NCI-H1105 (cell line): ENCODE measurements at places on chromosomes 7 and 10.

DNA sequence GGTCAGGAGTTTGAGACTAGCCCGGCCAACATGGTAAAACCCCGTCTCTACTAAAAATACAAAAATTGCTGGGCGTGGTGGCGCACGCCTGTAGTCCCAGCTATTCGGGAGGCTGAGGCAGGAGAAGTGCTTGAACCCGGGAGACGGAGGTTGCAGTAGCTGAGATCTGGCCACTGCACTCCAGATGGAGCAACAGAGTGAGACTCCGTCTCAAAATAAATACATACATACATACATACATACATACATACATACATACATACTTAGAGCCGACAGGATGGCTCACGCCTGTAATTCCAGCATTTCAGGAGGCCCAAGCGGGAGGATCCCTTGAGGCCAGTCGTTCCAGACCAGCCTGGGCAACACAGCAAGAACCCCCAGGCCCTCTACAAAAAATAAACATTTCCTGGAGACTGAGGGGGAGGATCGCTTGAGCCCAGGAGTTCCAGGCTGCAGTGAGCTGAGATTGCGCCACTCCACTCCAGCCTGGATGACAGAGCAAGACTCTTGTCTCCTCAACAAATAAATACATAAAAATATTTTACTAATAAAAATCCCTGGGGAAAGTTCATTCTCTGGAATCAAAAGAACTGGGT lies 90.9 kb upstream of the TNRC18 start:
- DNase-seq: no peak

DNA sequence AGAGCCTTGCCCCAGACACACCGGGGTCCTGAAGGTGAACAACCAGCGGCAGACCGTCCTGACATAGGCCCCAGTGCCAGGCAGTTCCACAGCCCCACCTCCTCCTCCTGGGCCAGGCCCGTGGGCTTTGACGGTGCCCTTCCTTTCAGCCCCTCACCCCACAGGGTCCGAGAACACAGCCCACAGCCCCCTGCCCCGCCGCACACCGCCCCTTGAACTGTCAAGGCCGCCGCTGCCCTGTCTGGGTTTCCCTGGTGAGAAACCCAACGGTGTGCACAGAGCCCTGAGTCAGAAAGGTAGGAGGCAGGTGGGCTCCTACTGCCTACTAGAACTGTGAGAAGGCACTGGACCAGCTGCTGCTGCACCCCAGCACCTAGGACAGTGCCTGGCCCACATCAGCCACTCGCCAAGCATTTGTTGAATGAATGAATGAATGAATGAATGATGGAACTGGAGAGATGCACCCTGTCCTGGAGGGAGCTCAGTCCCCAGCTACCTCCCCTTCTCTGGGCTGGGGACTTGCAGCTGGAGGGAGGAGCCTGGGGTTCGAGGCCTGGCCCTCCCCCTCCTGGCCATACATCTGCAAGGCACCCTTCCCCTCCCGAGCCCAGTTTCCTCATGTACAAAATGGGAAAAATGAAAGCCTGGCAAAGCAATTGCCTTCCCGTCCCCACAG lies 117.9 kb downstream of the SLIT1 start:
- no peak for DNase-seq

GRCh38 chr10:132616996-132617736 lies 79.6 kb downstream of the INPP5A start:
- DNase-seq: no peak

DNA sequence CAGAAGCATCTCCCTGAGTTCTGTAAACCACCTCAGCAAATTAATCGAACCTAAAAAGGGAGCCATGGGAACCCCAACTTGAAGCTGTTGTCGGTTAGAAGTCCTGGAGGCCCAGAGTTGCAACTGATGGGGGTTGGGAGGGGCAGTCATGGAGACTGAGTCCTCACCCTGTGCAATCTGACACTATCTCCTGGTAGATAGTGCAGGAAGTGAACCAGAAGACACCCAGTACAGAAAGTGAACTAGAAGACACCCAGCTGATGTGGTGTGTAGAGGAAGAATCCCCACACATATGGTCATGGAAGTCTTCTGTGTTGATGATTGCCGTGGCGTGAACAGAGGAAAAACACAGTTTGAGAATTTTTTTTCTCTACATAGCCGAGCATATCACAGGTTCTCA lies 58.8 kb upstream of the SRRM3 start:
- DNase-seq: no peak

DNA sequence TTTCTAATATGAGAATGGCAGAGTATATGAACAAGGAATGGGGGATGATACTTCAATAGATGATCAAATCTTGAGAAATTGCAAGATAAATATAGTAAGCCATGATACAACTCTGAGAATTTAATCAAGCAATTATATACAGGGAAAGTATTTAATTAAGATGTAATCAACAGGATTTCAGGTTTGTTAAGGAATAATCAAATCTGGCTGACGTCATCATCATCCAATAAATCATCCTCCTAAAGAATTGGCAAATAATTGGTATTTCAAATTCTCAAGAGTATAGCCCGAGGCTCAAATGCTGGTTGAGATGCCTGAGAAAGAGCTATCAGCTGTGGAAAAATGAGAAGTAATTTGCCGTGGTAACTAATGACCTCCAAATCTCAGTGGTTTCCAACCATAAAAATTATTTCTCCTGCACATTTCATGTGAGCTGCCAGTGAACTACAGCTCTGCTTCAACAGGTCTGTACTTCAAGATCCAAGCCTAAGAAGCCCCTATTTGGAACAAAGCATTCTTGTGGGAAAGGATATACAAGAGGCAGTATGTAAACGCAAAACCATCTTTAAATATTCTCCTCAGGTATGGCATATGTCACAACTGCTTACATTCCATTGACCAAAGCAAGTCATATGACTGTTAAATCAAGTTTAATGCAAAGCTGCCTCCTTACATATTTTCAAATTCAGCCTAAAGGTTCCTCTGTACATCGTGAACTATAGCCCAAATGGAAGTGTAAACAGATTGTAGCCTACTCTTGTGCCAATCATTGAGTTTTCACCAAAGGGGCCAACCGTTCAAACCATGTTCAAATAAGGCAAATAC lies 503.0 kb downstream of the KIF20B start:
- DNase-seq: no peak

- DNase-seq: peak; percentile 89
These were observed 143.8 kb downstream of the TEX36 start for GRCh38 chr10:125538947-125539731.
